NCI-H187 (cell line): ENCODE measurements at places on chromosomes 6 and 20.

- DNase-seq = no peak
Observed at GRCh38 chr20:46226602-46227001, 81.7 kb downstream of the CDH22 start.

DNA sequence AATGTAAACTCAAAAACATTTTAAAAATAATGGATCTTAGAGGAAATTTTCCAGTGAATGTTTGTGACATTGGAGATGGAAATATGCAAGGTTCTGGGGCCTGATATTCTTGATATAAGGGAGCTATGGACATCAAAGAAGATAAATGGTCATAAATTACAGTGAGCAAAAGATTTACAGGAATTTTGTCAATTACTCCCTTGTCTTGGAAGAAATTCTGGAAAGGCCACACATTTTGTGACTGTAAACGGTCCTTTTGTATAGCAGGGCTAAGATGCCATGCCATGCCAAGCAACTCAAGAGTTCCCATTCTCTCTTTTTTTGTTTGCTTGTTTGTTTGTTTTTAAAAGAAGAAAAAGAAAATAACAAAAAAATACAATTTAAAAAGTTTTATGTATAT is 1186.2 kb upstream of the CITED2 start:
- no peak for DNase-seq

- no peak for DNase-seq
Observed at GRCh38 chr6:155599561-155599960, 143.9 kb upstream of the NOX3 start.

GRCh38 chr6:17688481-17688880 is 18.2 kb downstream of the NUP153 start:
- no peak for DNase-seq

GRCh38 chr6:162056745-162057144 is 670.8 kb downstream of the PRKN start:
- no peak for DNase-seq

DNA sequence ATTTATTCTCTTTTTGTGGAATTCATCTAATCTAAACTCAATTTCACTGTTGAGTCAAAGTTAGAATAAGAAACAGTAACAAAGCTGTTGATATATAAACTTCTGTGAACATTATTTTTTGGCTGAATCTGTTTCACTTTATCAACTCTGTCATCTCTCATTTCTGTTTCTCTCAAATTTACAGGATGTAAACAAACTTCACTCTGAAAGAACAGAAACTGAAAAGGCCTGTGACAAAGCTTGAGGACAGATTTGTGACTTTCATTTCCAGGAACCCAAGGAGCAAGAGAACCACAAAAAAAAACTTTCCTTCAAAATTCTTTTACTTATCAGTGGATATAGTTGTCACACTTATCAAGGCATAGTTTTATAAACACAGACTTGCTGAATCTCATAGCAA is 447.9 kb upstream of the OPRM1 start:
- DNase-seq = no peak

- DNase-seq = no peak
Observed at GRCh38 chr6:150392452-150393220, 23.8 kb downstream of the IYD start.

DNA sequence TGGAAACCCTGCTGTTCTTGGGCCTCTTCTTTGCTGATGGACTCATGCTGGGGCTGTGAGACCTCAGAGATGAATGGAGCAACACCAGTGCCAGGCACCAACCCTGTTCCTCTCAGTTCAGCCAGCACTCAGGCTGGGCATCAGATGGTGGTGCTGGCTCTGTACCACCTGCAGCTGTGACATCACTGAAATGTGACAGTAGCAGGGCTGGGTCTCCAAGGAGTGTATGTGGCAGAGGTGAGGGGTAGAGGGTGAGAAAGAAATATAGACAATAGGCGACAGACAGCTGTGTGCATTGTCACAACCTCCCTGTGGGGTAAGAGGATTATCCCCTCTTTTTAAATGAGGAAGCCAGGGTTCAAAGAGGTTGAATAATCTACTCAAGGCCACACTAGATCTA is at the start of gene TP53TG5:
Gene TP53TG5 (minus strand): TSS at position 135 of the 400 bp plus-strand sequence. CDS start 89 bp downstream, at position 46.
- no peak for DNase-seq

GRCh38 chr6:141788096-141788495 is 344.6 kb upstream of the GJE1 start:
- no peak for DNase-seq

GRCh38 chr6:87110636-87111035 is 15.7 kb upstream of the CGA start:
- DNase-seq = no peak

GRCh38 chr20:61728786-61729770 is 336.6 kb downstream of the TAF4 start:
- no peak for DNase-seq

- DNase-seq = no peak
Observed at GRCh38 chr20:20333866-20334265, 34.0 kb upstream of the INSM1 start.

- DNase-seq = no peak
Observed at GRCh38 chr20:36815454-36816091, 42.0 kb upstream of the DSN1 start.

- DNase-seq = no peak
Observed at GRCh38 chr6:118787724-118788423, 106.1 kb upstream of the ASF1A start.

GRCh38 chr6:129188306-129188705 is 305.4 kb downstream of the LAMA2 start:
- DNase-seq = no peak

DNA sequence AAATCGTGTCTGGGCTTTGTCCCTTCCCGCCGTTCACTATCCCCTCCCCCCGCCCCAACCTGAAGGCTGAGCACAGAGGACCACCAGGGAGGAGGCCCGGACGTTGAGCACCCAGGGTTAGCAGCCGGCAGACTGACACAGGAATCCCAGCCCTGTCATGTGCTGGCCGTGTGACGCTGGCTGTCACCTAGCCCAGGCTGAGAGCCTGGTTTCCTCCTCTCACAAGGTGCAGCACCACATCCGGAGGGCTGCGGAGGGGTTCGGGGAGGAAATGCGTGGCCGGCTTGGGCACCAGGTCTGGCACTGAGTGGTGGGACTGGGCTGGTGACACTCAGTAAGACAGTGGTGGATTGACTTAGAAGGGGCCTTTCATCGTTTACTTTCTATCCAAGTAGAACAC is 4.6 kb upstream of the LSM14B start:
- no peak for DNase-seq

GRCh38 chr6:134477991-134478635 is 160.2 kb upstream of the SGK1 start:
- DNase-seq = no peak

DNA sequence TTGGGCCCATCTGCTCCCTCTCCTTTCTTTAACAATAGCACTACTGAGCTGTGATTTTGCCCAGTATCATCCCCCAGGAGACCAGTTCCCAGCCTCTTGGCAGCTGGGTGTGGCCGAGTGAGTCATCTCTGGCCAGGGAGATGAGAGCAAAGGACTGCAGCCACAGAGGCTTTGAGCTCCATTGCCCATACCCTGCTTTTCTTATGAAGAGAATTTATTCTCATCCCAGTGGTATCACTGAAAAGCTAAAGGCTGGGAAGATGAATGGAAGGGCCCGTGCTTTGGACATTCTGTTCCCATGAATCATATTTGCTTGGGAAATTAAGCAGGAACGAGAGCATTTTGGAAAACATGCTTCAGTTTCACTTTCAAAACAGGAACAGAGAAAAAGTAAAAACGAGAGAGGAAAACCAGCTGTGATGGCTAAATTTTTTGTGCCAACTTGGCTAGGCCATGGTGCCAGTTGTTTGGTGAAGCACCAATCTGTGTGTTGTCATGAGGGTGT is 14.9 kb downstream of the CST3 start:
- no peak for DNase-seq

GRCh38 chr6:80088637-80089036 is 17.8 kb upstream of the BCKDHB start:
- DNase-seq = no peak

DNA sequence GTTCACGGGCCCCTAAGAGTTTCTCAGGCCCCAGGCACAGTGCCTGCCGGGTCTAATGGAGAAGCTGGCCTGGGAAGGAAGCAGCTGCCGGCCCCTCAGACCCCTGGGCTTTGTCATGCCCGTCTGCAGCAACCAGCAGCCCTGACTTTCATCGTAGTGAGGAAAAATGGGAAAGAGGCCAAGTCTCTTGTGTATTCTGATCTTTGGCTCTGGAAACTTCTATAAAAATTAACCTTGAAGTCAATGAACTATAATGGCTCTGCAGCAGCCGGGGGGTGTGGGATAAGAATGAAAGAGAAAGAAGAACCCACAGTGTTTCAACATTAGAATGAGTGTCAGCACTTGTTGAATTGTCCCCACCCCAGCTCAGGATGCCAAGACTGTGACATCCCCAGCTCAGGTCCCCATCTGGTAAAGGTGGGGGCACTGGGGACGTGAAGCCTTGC is 12.9 kb downstream of the TGM2 start:
- DNase-seq = no peak

DNA sequence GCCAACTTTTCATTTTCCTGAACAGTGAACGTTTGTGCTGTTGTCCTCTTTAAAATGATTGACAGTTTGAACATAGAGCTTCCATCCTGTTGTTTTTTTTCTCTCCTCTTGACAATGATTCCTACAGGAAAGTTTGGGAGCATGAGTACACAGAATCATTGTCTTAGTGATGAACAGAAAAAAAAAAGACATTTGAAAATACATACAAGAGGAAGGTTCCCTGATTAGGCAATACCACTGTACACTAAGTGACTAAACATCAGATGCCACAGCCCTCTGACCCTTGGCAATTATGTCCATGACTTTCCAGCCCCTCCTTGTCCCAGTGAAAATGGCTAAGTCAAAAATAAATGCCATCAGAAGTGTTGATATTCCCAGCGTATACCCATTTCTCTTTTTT is 71.5 kb downstream of the RTN4IP1 start:
- DNase-seq = no peak

DNA sequence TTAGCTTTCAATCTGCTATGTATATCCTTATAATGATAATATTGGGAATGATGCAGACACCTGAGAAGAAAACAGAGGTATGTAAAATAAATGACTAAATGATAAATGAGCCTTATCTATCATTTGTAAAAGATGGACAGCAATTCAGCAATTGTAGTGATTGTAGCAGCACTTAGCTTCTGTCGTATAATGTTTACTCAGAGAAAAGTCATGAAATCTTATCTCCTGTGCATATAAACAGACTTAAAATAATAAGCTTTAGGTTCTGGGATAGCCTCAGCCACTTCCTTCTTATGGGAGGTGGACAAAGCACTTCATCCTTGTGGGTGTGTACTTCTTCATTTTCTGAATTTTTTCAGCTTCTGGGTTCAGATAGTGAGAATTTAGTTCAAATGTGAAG is 324.8 kb upstream of the MAP3K7 start:
- no peak for DNase-seq

GRCh38 chr20:47036091-47036870 is 141.6 kb downstream of the EYA2 start:
- DNase-seq = no peak

GRCh38 chr20:17653835-17654648 is 28.0 kb downstream of the RRBP1 start:
- no peak for DNase-seq

- no peak for DNase-seq
Observed at GRCh38 chr20:61699495-61700374, 365.9 kb downstream of the TAF4 start.

DNA sequence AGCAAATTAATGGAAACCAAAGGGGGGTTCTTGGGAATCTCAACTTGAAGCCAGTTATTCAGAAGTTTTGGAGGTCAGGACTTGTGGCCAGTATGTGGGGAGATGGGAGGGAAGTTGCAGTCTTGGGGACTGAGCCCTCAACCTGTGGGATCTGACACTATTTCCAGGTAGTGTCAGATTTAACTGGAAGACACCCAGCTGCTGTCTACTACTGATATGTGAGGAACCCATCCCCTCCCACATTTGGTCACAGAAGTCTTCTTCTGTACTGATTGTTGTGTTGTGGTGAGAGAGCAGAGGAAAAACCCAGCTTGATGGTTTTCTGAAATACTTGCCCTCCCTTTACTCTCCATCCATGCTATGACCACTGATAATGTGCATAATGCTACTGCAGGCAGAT is 134.0 kb downstream of the QRSL1 start:
- no peak for DNase-seq
